ENCODE measurements at places on chromosomes 2 and 18.

GRCh38 chr2:84701880-84702279 lies 179.0 kb downstream of the TRABD2A start:
- DNase-seq: no peak

DNA sequence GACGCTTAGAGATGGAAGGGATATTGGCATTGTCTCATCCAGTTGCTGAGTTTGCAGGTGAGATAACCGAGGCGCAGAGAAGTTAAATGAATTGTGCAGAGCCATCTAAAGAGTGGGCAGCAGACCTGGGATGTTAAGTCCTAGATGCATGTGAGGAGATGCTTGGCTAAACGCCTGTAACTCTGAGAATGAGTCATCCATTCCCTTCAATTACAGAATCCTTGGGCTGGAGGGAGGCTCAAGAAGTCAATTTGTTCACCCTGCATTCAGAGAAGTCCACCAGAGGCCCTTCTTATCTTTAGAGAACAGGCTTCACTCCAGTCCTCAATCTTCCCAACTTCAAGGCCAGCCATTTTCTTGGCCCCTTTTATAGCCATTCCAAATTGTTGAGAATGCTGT lies 1.6 kb downstream of the EHD3 start:
- DNase-seq: no peak

DNA sequence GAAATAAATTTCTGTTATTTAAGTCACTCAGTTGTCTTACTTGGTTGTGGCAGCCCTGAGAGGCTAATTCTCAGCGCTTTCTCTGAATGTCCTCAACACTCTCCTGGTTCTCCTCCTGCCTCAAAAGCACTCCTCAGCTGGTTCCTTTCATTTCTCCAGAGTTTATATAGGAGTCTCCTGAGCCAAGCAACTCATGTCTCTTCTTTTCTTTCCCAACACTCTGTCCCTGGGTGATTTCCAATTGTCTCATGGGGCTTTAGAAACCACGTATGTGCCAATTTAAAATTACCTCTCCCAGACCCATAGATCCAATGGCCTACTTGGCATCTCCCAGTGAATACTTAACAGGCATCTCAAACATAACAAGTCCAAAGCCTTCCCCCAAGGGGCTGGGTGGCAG lies 184.3 kb downstream of the TTC32 start:
- DNase-seq: no peak

- no peak for DNase-seq
Measured at GRCh38 chr2:217803653-217803960, 199.2 kb downstream of the TNS1 start.

DNA sequence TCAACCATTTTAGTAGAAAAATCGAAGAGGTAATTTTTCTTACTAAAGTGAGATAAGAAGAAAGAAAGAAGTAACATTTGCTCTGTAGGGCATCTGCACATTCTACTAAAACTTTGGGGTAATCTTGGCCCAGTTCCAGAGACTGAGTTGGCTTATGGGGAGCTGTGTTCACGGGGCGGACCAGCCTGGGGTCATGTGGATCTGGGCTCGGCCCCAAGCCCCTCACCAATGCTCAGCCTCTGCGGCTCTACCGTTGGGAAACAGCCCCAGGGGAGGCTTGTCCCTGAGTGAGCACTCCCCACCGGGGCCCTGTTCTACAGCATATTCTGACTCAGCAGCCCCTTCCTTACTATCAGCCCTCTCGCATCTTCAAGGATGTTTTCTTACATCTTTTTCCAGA lies 132.3 kb downstream of the RTP5 start:
- DNase-seq: no peak

- DNase-seq: no peak
Measured at GRCh38 chr2:7744827-7745226, 827.6 kb downstream of the RNF144A start.

DNA sequence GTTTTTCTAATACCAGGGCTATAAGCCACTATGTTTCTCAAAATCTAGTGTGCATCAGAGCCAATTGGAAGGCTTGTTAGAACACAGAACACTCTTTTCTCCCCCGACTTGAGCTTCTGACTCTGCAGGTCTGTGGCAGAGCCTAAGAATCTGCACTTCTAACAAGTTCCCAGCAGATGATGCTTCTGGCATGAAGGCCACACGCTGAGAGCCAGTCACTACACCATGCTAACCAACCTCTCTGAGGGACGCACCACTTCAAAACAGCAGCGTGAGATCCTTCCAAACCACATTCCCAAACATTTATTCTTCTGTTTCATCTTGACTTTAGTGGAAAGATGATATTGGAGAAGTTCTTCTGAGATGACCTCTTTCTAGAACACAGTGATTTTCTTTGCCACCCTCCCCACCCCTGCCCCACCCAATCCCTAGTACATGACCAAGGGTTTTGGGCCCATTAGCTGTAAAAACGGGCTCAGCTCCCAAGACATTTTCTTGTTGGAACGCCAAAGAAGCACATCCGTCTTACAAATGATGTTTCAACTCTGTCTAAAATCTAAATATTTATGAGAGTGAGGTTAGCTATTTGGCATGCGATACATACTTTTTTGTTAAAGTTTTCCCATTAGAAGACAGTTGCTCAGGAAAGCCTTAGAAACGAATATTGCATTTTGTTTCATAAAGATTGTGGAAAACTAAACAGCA lies 391.9 kb downstream of the TMEM182 start:
- no peak for DNase-seq

All from upper lobe of right lung (tissue), 1 donor.